ENCODE measurements at places on chromosomes 2 and 18.
A peak's percentile ranks its signal among the peaks of the same experiment; 100 is the strongest.

- DNase-seq: no peak
Measured at GRCh38 chr18:55283309-55283708, 304.7 kb downstream of the TCF4 start.

DNA sequence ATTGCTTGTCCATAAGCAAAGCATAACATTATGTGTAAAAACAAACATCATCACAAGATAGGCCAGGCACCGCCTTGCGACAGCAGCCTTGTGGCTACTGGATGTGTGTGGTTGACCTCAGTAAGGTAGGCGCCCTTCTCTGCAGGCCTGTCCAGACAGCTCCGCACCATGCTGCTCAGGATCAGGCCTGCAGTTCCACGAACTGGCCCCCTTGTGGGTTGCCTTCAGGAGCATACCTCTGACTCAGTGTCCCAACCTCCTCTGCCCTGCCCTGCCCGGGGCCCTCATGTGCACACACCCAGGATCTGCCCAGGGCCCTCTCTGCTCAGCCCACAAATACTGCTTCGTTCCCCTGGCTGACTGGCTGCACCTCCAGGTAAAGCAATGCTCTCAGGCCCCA is 16.1 kb upstream of the ZNF236 start:
- no peak for DNase-seq

GRCh38 chr2:150485114-150485870 is 2.2 kb downstream of the RND3 start:
- DNase-seq: peak; percentile 72

DNA sequence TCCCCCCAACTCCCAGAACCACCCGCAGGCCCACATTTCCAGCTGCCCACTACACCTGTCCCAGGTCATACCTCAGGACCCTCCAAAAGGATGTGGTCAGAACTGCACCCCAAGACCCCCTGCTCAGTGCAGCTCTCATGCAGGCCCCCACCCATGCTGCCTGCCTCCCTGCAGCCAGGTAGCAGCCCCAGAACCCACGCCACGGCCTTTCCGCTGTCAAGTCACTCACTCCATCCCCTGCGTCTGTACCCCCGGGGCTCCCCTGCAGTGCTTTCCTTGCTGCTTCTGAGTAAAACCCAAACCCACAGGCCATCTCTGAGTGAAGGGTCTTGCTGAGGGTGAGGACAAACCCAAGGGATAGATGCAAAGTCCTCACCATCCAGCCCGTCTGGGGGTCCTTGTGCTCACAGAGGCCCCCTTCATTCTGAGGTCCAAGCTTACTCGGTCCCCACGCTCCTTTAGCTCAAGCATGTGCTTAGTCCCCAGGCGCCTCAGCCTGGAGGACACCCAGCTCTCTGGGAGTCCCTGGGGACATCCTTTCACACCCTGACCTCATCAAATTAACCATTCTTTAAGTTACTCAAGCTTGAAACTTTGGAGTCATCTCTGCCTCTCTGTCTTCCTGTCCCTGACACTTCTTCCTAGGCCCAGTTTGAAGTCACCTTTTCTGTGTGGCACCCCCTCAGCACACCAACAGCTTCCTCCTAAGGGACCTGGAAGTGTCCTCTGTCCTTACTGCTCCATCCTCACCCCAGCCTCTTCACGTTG is 130.1 kb downstream of the SMAD7 start:
- DNase-seq: no peak

DNA sequence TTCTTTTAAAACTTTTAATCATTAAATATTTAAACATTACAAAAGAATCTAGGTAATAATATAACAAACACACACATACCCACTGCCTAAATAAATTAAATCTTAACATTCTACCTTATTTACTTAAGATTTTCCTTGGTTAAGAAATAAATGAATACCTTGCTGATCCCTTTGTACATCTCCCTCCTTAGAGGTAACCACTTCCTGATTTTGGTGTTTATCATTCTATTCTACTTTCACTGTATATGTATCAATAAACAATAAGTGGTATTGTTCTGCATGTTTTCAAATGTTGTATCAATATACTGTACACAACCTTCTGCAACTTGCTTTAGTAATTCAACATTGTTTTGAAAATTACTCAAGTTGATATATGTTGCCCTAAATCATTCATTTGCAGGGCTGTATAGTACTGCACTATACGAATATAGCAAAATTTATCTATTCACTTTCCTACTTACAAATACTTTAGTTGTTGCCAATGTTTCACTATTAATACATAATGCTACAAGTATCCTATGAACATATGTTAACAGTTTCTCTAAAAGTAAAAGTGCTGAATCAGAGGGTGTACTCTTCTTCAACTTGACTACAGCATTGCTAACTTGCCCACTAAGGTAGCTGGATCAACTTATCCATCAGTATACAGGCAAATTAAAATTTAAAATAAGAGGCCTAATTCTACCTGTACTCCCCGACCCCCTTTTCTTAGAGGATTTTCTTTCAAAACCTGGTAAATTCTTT is 65.8 kb downstream of the MEMO1 start:
- peak; percentile 11 for DNase-seq

- DNase-seq: peak; percentile 10
Measured at GRCh38 chr2:52613064-52613463, 1154.5 kb upstream of the CHAC2 start.

DNA sequence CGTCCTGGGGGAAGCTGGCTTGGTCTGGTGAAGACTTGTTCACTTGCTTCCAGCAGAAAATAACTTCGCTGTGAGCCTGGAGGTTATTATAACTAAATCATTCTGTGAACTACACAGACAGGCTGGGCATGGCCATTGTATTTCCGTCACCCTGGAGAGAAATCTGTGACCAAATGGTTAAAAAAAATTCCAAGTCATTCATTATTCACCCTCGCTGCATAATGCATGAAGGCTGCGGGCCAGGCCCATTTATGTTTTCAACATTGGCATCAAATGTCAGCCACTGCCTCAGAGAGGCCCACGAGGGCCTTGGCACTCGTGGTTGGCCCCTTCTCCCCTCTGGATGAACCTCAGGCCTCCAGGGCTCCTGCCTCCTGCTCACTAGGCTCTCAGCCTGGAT is 57.7 kb downstream of the RRM2 start:
- DNase-seq: no peak
